ENCODE measurements at places on chromosomes 12 and 14. TPM values are rescaled to one million over a fixed set of nuclear protein-coding genes. Genes with fewer than 3 reads are reported as not detected.

Gene IAPP
- 0.10 TPM for polyA plus RNA-seq

Gene SDR9C7
- 0.03 TPM for polyA plus RNA-seq

Gene SAMD15
- 1.6 TPM for polyA plus RNA-seq

Gene CCDC177
- 0.07 TPM for polyA plus RNA-seq

Gene RAD51AP1
- polyA plus RNA-seq, result 16.0 TPM

Gene FOXG1
- polyA plus RNA-seq, result not detected

DNA sequence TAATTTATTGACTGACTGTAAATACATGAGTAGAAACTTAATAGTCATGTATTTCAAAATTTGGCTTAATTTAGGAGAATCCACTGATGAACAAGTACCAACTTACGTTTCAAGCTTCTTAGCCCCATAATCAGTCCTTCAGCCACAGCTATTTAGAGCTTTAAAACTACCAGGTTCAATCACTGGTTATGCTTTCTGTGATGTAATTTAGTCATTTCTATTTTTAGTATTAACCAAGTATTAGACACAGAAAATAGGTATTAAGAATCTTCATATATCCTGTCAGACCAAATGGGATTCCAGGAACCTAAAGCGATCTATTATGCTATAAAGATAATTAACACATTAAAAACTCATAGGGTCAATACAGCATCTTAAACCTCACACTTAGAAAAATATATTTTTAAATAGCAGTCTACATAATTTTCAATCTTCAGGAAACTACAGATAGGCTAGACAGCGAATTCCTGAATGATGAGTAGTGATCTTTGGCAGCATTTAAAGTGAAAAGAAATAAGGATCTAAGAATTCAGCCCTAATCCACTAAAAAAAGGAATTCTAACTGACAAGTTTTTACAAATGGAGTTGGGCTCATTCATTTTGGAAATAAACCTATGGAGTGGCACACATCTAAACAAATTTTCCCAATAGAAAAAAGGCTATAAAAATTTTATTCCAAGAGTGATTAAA is 51.5 kb downstream of the ZC3H14 start:
- peaks cover 32% of the 10 kb centered on the region for H3K36me3 ChIP-seq
- no peaks in the 10 kb centered on the region for H3K27me3 ChIP-seq
- H3K4me3 ChIP-seq, result no peak overlapping the region
- DNase-seq, result no peak
- peaks cover 16% of the 10 kb centered on the region for H3K4me1 ChIP-seq

DNA sequence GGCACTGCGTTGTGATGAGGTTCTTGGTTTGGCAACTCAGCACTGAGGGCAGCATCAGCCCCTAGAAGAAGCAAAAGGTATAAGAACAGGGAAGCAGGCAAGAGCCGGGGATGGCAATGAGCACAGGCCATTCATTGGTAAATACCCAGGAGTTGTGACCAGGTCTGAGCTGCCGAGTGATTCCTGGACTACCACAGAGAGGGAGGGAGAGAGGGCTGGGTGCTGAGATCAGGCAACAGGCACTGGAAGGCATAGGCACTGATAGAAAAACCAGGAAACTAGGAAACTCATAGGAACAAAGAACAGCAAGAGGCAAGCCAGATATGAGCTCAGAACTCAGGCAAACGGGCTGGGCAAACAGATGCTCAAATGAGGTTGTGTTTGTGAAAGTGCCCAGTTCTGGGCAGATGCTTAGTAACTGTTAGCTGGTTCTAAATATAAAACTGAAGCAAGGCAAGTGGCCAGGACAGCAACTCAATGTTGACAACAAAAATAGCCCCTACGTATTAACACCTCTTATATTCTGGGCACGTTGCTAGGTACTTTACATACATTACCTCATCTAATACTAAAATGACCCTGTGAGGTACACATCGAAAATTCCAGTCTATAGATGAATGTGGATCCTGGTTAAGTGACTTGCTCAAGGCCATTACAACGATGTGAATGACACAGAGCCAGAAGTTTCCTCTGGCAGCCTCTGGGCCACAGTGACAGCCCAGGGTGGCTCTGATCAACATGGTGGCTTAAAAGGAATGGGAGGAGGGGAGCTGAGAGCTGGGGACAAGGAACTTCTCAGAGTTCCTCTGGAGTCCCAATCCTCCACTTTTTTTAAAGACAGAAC is 121.1 kb downstream of the PRMT8 start:
- no peaks in the 10 kb centered on the region for H3K4me1 ChIP-seq
- no peaks in the 10 kb centered on the region for H3K36me3 ChIP-seq
- peaks cover 3% of the 10 kb centered on the region for H3K27me3 ChIP-seq
- DNase-seq, result no peak
- H3K27ac ChIP-seq, result no peak overlapping the region

DNA sequence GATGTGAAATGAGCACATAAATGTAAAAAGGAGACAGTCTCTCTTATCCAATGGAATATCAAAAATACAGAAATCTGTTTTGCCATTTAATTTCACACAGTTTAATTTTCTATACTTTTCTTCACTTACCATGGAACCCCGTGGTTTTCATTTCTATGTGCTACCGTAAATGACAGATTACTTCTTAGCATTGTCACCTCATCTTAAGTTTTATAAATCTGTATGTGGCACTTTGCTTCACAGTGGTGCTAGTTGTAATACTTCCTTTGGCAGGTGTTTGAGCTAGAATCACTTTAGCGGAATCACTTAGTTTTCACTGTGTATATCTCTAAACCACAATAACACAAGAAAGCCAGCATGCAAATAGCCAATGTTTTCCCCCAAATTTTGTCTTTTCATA is 781.9 kb upstream of the MGAT4C start:
- no peaks in the 10 kb centered on the region for H3K27me3 ChIP-seq
- no peak for DNase-seq
- H3K27ac ChIP-seq, result no peak overlapping the region
- H3K36me3 ChIP-seq, result no peaks in the 10 kb centered on the region
- H3K4me1 ChIP-seq, result no peaks in the 10 kb centered on the region
- H3K4me3 ChIP-seq, result no peak overlapping the region

GRCh38 chr12:10320643-10321042 is 13.0 kb downstream of the KLRD1 start:
- H3K4me1 ChIP-seq, result no peaks in the 10 kb centered on the region
- no peak overlapping the region for H3K27ac ChIP-seq
- DNase-seq, result no peak
- H3K36me3 ChIP-seq, result no peaks in the 10 kb centered on the region
- H3K27me3 ChIP-seq, result no peaks in the 10 kb centered on the region
- H3K4me3 ChIP-seq, result no peak overlapping the region

- H3K4me1 ChIP-seq, result no peaks in the 10 kb centered on the region
- H3K27me3 ChIP-seq, result no peaks in the 10 kb centered on the region
- H3K4me3 ChIP-seq, result no peak overlapping the region
- peaks cover 26% of the 10 kb centered on the region for H3K36me3 ChIP-seq
These were observed 29.0 kb upstream of the C12orf50 start for GRCh38 chr12:88057994-88058718.

DNA sequence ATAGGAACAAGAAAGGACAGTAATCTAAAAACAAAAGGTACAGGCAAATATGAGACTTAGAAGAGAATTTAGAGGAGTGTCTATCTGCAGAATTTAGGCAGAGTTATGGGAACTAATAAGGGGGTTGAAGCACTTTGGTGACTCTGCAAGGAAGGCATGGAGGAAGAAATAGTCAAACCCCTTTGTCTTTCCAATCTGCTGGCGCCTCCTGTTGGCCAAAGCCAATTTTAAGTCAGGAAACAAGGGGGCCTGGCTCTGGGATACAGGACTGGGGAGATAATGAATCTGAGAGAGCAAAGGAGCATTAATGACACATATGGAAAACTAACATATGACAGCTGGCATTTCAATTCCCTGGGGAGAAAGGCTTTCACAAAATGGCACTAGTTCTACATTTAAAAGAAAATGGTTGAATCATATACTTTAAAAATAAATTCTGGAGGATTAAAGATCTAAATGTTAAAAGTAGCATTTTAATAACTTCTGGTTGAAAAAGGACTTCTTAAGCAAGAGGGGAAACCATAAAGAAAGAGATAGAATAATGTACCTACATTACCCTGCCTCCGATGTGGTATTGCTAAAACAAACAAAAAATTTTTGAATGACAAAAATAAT is 48.5 kb upstream of the CSRP2 start:
- H3K27ac ChIP-seq, result no peak overlapping the region
- H3K27me3 ChIP-seq, result no peaks in the 10 kb centered on the region
- no peaks in the 10 kb centered on the region for H3K4me1 ChIP-seq
- H3K4me3 ChIP-seq, result no peak overlapping the region
- no peaks in the 10 kb centered on the region for H3K36me3 ChIP-seq

- DNase-seq, result no peak
- no peaks in the 10 kb centered on the region for H3K4me1 ChIP-seq
- no peak overlapping the region for H3K27ac ChIP-seq
- H3K27me3 ChIP-seq, result no peaks in the 10 kb centered on the region
- H3K36me3 ChIP-seq, result no peaks in the 10 kb centered on the region
These were observed 34.5 kb upstream of the FRS2 start for GRCh38 chr12:69435644-69436043.

GRCh38 chr12:40566271-40566670 is 126.0 kb upstream of the CNTN1 start:
- H3K4me1 ChIP-seq, result no peaks in the 10 kb centered on the region
- H3K27me3 ChIP-seq, result no peaks in the 10 kb centered on the region
- no peaks in the 10 kb centered on the region for H3K36me3 ChIP-seq
- no peak overlapping the region for H3K4me3 ChIP-seq

GRCh38 chr14:80628547-80628946 is 313.0 kb downstream of the CEP128 start:
- H3K36me3 ChIP-seq, result no peaks in the 10 kb centered on the region
- peak; percentile 61 for DNase-seq
- H3K27ac ChIP-seq, result peak overlapping the region; percentile 27
- H3K4me1 ChIP-seq, result peaks cover 7% of the 10 kb centered on the region

GRCh38 chr12:76007640-76008039 is 23.9 kb downstream of the PHLDA1 start:
- DNase-seq, result no peak
- peaks cover 9% of the 10 kb centered on the region for H3K27me3 ChIP-seq
- H3K4me3 ChIP-seq, result no peak overlapping the region
- peaks cover 15% of the 10 kb centered on the region for H3K4me1 ChIP-seq
- no peaks in the 10 kb centered on the region for H3K36me3 ChIP-seq

DNA sequence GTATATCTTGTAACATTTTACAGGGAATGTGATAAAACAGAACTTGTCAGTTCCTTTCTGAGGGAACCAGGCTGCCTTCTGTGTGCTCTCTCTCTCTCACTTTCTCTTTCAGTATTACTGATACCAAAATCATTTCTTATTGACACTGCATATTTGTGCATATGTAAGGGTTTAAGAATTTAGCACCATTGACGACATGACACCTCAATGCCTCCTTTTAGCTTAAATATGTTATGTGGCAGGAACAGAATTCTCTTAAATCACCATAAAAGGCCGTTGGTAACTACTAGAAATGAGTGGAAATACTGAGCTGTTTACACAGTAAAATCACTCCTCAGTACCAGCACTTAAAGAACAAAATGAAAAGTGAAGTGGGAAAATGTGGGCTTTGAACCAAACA is 457.7 kb upstream of the SYT1 start:
- H3K4me1 ChIP-seq, result no peaks in the 10 kb centered on the region
- no peak for DNase-seq
- H3K27me3 ChIP-seq, result no peaks in the 10 kb centered on the region
- H3K36me3 ChIP-seq, result no peaks in the 10 kb centered on the region

DNA sequence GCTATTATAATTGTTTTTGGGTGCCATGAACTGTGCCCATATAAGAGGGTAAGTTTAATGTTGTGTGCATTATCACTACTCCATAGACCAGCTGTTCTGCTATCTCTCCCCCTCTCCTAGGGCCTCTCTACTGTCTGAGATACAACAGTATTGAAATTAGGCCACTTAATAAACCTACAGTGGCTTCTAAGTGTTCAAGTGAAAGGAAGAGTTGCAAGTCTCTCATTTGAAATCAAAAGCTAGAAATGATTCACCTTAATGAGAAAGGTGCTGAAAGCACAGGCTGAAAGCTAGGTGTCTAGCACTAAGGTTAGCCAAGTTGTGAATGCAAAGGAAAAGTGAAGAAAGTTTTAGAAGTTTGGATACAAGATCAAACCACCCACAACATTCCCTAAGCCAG is 168.0 kb downstream of the SLC16A7 start:
- no peaks in the 10 kb centered on the region for H3K4me1 ChIP-seq
- H3K27ac ChIP-seq, result no peak overlapping the region
- no peaks in the 10 kb centered on the region for H3K36me3 ChIP-seq
- H3K4me3 ChIP-seq, result no peak overlapping the region
- no peaks in the 10 kb centered on the region for H3K27me3 ChIP-seq

DNA sequence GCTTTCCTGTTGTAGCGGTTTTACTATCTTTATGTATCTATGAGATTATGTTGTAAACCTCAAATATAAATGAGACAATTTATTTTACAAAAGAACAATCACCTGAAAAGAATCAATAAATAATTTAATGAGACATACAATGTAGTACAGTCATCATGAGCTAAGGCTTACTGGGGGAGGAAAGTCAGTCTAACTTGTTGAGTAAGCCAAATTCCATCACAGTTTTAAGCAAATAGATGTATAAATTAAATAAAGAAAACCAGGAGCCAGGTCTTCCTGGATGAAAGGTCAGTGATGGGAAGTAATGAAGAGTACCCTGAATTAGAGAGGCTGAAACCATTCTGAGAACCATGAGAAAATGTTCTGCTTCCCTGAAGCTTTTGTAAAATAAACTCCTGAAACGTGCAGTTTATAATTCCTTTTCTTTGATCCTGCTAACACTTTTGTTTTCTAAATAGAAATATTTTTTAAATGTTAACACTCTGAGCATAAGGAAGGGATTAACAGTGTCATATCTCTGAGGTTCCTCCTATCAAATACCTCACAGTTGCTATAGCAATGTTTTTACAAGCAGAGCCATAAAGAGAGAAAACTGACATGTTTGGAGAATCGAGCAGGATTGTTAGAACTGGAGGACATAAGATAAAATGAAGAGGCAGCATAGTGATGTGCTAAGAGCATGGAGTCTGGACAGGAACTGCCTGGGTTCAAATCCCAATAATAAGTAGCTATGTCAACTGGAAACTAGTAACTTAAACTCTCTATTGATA is 444.9 kb upstream of the FOXG1 start:
- no peak for DNase-seq
- H3K27me3 ChIP-seq, result no peaks in the 10 kb centered on the region
- H3K4me3 ChIP-seq, result no peak overlapping the region
- H3K27ac ChIP-seq, result no peak overlapping the region
